ENCODE measurements at places on chromosomes 1 and 21. TPM values are rescaled to one million over a fixed set of nuclear protein-coding genes. Genes with fewer than 3 reads are reported as not detected.

- no peaks in the 10 kb centered on the region for H3K27me3 ChIP-seq
- no peak for DNase-seq
- H3K36me3 ChIP-seq: no peaks in the 10 kb centered on the region
- no peak overlapping the region for H3K27ac ChIP-seq
- no peaks in the 10 kb centered on the region for H3K4me1 ChIP-seq
These were observed 106.7 kb downstream of the VAV3 start for GRCh38 chr1:107858323-107858722.

Gene HAO2
- not detected for polyA plus RNA-seq

DNA sequence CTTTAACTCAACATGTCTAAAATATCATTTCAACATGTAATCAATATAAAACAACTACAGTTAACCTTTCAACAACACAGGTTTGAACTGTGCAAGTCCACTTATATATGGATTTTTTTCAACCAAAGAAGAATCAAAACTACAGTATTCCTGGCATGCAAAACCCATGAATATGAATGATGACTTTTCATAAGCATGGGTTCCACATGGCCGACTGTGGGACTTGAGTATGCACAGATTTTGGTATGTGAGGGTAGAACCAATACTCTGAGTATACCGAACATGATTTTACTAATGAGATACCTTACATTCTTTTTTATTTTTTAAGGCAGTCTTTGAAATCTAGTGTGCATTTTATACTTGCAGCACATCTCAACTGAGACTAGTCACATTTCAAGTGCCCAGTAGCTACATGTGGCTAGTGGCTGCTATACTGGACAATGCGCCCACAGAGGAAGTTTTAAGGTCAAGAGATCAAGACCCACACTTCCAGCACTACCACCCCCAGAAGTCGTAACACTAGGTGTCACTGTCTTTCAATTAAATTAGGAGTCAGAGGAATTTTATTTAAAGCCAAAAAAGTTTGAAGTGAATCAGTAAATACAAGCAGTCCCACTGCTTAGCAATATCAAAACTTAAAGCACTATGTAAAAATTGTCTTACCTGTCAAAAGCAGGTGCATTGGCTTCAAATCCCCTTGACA, 40.0 kb downstream of the SYNJ1 start:
- no peak overlapping the region for H3K4me3 ChIP-seq
- DNase-seq: no peak
- peaks cover 60% of the 10 kb centered on the region for H3K36me3 ChIP-seq

DNA sequence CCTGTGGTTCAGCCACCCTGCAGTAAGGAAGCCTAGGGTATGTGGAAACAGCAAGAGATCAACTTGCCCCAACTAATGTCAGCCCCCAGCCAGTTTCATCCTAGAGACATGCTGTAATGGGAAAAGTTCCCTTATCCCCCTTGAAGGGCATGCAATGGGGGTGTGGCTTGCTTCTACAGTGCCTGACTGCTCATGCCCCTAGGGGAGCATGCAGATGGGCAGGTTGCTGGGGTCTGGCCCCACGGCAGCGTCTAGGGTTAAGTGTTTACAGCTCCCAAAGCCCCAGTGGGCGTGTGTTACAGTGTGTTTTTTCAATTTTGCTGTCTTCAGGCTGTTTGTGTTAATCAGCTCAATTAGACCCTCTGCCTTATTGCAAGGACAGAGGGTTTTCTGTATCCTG, 1105.9 kb downstream of the AMY1C start:
- no peaks in the 10 kb centered on the region for H3K36me3 ChIP-seq
- DNase-seq: no peak
- H3K27ac ChIP-seq: no peak overlapping the region
- no peaks in the 10 kb centered on the region for H3K27me3 ChIP-seq
- no peak overlapping the region for H3K4me3 ChIP-seq

DNA sequence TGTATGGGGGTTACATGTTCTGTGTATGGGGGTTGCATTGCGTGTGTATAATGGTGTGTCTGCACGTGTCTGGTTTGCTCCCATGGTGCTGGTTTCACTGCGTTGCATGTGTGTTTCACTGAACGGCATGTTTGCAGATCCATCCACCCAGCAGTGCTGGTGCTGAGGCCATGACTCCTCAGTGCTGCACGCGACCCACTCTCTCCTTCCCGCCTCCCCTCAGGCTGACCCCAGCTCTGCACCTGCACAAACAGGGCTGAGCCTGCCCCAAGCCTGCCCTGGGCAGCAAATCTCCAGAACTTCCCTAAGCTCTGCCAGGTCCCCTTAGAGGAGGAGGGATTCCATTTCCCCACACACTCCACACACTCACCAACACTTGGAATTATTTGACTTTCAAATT, 18.7 kb downstream of the ACTRT2 start:
- no peak overlapping the region for H3K27ac ChIP-seq
- DNase-seq: no peak
- H3K4me1 ChIP-seq: no peaks in the 10 kb centered on the region
- H3K4me3 ChIP-seq: no peak overlapping the region
- H3K27me3 ChIP-seq: no peaks in the 10 kb centered on the region

Gene DCST2
- 1.5 TPM for polyA plus RNA-seq

DNA sequence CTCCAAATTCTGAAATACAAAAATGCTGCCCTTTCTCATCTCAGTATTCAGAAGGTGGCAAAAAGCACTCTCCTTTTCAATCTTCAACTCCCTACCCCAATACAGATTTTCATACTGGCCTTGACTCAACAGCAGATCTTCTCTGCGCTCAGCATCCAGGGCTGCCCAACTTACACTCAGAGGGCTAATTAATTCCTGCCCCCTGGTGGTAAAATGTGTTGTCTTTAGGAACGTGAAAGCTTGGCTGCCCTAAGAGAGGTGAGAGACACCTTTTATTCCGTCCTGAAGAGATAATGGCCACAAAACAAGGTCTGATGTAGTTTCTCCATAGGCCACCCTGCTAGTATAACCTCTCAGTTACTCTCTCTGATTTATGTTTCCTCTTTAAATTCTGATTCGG, 25.0 kb downstream of the KRTAP24-1 start:
- H3K27ac ChIP-seq: no peak overlapping the region
- H3K27me3 ChIP-seq: no peaks in the 10 kb centered on the region
- H3K36me3 ChIP-seq: no peaks in the 10 kb centered on the region
- H3K4me1 ChIP-seq: no peaks in the 10 kb centered on the region
- no peak overlapping the region for H3K4me3 ChIP-seq
- DNase-seq: no peak

DNA sequence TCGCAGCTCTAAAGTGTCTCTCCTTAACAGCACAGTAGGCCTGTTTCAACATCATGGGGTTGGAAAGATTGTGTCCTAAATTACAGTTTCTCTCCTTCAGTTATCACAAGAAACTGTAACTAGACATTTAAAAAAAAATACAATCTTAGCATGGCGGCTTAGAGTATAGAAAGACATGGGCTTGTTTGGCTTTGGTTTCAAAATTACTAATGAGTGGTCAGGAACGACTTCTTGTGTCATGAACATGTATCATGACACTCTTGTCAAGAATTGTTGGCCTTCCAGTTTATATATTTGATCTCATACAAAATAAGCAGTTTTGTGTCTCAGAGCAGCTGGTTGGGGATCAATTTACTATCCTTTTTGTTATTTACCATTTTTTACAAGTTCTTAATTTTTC, 2.1 kb downstream of the GJA8 start:
- H3K27me3 ChIP-seq: no peaks in the 10 kb centered on the region
- H3K4me1 ChIP-seq: no peaks in the 10 kb centered on the region
- H3K27ac ChIP-seq: no peak overlapping the region
- no peak overlapping the region for H3K4me3 ChIP-seq
- DNase-seq: no peak
